ENCODE measurements at places on chromosomes 11 and 22.
A peak's percentile ranks its signal among the peaks of the same experiment; 100 is the strongest.

DNA sequence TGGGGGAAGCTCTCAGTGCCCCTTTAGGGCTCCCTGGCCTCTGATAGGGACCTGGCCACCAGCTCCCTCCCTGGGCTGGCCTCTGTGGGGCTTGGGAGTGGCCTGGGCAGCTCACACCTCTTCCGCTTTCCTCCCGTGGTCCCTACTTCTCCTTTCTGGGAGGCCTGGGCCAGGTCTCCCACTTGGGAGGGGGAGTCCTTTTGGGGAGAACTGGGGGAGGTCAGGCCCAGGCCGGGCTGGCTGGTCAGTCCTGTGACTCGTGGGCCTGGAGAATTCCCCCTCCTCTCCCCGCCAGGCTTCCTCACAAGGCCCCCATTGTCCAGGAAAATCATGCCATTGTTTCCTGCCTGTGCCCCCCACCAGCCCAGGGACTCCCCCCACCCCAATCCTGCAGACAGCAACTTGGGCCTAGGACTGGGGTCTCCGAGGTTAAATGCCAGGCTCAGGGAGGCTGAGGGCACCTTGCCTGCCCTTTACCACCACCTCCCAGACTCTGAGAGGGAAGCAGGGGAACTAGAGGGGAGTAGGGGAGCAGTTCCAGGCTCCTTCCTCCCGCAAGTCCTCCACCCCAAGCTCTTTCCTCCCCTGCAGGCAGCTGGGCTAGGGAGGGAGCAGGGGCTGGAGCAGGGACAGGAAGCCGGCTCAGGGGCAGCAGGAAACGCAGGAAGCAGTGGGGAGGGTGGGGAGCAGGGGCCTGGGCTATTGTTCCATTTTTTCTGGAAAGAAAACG lies 2.8 kb downstream of the MAP3K11 start:
- DNase-seq, result no peak

- DNase-seq, result no peak
Observed at GRCh38 chr11:41879214-41879613, 419.8 kb upstream of the LRRC4C start.

GRCh38 chr22:47063071-47063509 lies 300.6 kb downstream of the TBC1D22A start:
- no peak for DNase-seq

GRCh38 chr22:37662039-37662438 lies 3.5 kb downstream of the PDXP start:
- no peak for DNase-seq

DNA sequence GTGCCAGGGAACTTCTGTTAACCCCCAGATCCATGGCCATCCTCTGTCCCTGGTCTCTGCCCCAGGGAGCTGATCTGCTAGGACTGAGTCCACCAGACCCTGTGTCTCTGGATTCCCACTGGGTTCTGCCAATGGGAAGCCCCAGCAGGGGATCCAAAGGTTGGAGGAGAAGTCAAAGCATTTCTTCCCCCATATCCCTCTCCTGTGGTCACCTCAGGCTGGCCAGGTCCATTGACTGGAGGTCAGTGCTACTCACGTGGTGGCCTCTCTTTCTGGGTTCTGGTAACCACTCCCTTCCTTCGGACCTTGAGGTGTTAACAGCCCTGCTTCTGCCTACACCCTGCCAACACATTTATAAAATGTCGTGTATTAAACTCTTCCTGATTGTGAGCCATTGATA lies 69.7 kb upstream of the NECTIN1 start:
- DNase-seq, result no peak

DNA sequence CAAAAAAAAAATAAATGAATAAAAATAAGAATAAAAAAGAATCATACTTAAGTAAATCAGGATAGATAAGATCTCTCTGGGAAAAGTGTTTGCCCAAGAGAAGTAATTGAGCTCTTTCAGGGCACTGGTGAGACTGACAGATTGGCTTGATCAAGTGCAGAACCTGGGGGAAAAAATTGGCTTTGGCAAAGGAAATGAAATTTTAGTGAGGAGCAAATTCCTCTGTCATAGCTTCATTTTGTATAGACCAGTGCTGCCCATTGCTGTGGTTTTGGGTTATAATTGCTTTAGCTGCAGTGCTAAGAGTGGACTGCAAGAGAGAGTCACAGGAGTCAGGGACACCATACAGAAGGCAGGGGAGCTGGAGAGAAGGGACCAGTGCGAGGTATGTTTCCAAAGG lies 35.7 kb downstream of the SFI1 start:
- DNase-seq, result peak; percentile 21

DNA sequence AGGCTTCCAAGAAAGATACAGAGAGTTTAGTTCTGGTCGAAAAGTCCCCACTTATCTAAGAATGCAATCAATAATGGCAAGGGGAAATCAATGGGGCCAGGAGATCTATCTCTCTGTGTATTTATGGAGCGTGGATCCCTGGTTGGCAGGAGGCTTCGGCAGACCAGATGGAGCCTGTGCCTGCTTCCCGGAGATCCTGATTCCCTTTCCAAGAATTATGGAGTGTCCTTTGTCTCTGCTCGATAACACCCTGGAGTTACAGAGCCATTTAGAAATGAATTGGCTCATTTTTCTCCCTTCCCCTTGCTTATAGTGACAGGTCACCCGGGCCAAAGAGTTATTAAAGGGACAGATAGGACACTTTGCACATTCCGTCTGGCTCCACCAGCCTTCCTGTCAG lies 92.4 kb downstream of the ISX start:
- DNase-seq, result no peak

DNA sequence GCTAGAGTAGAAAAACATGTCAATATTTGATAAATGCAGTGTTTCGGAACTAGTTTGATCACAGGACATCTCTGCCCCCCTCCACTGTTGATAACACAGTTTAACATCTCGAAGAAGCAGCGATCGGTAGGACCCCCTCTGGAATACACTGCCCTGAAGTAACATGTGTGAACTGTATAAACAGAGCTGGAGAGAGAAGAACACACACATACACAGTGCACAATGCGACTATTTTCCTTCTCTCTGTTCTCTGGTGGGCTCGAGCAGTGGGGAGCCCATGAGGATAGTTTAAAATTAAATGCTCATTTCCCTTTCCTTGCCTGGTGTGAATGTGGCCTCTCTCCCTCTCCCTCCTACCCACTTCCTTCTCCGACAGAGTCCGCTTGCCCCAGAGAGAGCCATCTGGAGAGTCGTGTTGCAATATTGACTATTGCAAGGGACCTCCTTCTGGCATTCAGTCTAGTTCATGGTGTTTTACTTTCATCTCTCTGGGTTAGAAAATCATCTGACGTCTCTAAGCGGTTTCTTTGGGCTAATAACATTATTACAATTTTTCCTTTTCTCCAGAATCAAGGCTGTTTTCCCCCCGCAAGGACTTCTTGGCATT lies 51.6 kb upstream of the BARX2 start:
- DNase-seq, result peak; percentile 40

GRCh38 chr22:30228509-30229359 lies 17.8 kb downstream of the LIF start:
- DNase-seq, result no peak

DNA sequence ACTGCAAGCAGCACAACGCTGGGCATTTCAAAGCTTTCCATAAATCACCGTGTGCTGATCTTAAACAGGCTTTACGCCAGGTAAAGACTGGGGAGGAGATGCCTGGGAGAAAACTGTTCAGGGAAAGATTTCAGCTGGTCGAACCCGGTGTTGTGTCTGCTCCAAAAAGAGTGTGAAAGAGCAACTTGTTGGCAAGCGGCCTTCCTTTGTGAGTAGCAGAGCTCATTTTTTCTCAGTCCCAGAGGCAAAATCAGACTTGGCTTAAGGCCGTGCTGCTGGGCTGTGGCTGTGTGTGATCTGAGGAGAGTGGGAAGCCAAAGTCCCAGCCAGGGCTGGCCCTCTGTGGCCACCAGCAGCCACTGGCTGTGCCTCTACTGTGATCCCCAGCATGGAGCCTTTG lies 75.7 kb upstream of the E2F8 start:
- DNase-seq, result peak; percentile 9

DNA sequence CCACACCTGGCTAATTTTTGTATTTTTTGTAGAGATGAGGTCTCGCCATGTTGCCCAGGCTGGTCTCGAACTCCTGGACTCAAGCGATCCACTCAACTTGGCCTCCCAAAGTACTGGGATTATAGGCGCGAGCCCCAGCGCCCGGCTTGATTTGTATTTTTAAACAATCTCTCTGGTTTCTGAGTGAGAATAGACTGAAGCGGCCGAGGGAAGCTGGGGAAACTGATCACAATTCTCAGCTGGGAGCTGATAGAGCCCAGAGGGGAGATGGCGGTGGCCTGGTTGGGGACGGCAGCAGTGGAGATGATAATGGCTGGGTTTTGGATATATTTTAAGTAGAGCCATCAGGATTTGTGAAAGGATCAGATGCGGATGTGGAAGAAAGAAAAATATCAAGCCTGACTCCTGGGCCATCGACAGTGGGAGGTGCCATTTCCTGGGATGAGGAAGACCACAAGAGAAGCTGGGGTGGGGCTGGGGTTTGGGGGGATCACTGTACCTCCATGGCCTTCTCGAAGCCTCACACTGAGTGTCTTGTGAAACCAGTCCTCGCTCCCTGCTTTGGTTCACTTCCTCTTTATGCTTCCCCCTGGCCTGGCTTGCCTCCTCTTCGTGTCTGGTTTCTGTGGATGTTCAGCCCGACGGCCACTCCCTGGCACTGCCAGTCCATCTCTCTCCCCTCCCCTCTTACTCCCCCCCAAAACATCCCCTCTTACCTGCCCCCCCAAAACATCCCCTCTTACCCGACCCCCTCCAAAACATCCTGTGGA lies 51.9 kb downstream of the IGLL1 start:
- DNase-seq, result no peak

DNA sequence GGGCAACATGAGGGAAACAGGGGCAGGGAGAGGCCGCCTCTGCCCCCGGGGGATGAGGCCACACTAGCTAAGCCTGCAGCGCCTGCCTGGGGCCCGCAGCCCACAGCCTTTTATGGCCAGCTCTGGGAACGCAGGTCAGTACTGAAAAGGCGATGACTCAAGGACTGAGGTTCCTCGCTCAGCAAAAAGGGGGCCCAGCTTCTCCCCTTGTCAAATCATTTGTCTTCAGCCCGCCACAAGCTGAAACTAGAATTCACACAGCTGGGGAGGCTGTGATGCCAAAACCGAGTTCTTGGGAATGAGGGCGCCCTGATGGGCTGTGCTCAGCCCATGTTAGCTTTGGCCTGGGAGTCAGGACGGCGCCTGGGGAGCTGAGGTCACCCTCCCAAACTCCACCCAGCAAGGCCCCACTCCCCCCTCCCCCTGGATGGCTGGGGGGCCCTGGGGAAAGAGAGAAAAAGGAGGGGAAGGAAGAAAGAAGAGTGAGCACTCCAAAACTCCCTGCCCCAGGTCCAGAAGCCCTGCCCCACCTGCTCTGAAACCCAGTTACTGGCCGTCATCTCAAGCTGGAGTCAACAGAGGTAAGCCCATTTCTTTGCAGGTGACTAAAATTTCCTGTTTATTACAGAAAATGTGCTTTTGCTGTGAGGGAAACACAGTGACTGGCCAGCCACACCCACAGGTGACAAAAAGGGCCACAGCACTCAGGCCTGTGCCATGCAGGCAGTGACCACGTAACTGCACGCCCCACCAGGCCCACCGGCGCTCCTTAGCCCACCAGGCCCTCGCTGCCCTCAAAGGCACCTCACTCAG lies 13.7 kb downstream of the EHD1 start:
- peak; percentile 94 for DNase-seq

DNA sequence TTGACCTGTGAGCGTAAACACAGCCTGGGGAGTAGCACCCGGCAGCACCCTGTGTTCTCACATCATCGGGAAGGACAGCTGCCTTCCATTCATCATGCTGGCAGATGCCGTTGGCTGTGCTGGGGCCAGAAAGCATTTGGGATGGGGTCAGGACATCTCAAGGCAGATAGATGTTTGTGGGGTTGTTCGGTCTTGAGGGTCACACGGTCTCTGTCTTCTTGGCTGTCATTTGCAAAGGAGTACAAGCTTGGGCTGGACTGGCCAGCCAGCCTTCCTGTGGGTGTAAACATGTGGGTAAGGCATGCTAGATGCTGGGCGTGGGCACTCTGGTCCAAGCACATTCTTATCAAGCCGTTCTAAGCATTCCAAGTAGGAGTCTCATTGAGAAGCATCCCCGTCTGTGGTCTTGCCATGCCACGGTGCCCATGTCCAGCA lies 81.4 kb downstream of the TBC1D22A start:
- DNase-seq, result peak; percentile 70

GRCh38 chr11:77081976-77082836 lies 15.4 kb downstream of the CAPN5 start:
- no peak for DNase-seq

GRCh38 chr22:46655861-46656608 lies 35.8 kb downstream of the GRAMD4 start:
- no peak for DNase-seq

DNA sequence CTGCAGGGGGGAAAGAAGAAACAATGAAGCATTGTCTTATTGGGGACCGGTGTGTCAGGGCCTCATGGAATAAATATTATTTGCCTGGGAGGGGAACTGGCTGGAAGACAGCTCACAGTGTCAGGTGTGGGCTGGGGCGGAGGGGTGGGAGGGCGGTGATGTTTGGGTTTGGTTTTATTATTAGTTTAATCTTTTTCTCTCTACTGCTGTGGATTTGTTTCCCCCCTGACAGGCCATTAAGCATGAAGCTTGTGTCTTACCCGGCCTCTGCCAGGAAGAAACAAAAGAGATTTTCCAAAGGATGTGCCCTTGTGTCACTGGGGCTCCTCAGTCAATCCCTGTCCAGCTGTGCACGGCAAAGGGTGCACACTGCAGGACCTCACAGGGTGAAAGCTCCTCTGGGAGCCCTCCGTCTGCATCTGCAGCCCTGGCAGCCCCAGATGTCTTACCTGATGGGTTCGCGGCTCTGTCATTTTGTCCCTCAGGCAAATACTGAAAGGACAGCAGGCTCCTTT lies 203.1 kb upstream of the TMEM45B start:
- DNase-seq, result no peak

DNA sequence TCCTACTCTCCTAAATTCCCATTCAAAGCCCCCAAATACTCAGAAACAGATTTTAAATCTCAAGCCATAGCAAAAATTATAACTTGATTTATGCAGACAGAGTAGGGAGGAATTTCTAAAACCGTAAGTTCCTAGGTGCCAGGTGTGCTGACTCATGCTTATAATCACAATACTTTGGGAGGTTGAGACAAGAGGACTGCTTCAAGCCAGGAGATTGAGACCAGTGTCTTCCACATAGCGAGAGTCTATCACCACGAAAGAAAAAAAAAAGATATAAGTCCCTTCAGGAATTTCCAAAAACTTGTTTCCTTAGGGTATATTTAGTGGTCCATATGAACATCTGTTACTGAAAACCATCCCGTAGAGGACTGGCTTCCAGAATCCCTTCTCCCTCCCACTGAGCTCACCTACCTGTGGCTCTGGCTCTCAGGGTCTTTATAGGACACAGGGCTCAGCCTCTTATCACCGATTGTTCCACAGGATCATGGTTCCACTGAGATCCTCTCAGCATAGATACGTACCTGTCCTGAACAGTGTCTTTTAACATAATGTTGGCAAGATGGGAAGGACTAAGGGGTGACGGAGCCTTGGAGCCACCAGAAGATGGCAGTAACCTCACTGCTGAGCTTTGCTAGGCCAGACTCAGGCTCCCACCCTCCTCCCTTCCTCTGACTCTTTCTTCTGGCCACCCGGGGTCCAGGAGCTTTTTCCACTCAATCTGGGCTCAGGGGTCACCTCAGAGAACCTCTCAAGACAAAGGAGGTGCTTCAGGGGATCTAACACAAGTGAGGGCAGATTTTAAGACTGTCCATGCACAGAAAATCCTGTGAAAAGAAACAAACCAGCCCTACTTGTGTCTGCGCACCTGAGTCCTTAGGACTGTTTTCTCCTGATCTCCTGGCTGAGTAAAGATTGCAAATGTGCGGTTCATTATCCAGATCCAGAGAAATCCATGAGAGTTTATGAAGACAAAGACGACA lies 117.5 kb upstream of the TOP3B start:
- no peak for DNase-seq

GRCh38 chr22:38272373-38273134 lies at the start of gene TMEM184B:
Gene TMEM184B (minus strand): TSS chr22:38273010. CDS start chr22:38247961, 25,049 bp downstream.
- peak; percentile 48 for DNase-seq

- DNase-seq, result peak; percentile 34
Observed at GRCh38 chr11:121839781-121840180, 276.2 kb downstream of the BLID start.
